ENCODE measurements at places on chromosomes 3 and 15. TPM values are rescaled to one million over a fixed set of nuclear protein-coding genes. Genes with fewer than 3 reads are reported as not detected.
A peak's percentile ranks its signal among the peaks of the same experiment; 100 is the strongest.

DNA sequence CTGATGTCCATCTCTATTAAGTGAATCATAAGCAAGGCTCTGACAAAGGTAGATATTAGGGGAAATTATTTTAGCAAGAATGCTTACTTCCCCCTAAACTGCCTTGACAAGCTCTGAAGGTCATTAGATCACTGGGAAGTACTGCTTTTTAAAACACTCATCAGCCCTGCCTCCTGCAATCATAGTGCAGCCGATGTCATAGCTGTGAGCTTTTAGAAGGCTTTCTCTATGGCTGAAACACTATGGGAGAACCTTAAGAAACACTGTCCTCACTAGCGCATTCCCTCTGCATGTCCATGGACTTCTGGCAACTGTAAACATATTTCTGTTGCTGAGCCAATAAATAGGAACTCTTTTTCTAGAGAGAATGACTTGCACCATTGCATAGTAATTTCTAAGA is 38.7 kb upstream of the PTPRG start:
- H3K27me3 ChIP-seq = peaks cover 6% of the 10 kb centered on the region
- peaks cover 33% of the 10 kb centered on the region for H3K4me1 ChIP-seq
- peaks cover 5% of the 10 kb centered on the region for H3K36me3 ChIP-seq
- DNase-seq = no peak
- H3K27ac ChIP-seq = no peak overlapping the region

DNA sequence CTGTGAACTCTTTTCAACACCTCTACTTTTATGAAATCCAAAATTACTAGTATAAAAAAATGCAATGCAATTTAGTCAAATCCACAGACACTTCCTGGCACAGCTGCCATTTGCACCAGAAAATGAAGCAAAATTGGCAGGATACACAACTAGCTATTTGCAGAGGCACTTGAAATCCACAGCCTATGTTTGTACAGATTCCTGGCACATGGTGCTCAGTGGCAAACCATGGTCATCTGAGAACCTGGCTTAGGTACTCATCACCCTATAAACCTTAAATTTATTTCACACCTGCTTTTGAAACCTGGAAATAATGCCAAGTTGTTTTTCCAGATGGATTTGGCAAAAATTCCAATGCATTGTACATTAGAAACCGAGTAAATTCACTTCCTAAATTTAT is 20.2 kb upstream of the PPM1L start:
- H3K36me3 ChIP-seq = no peaks in the 10 kb centered on the region
- no peaks in the 10 kb centered on the region for H3K27me3 ChIP-seq
- no peak for DNase-seq
- H3K27ac ChIP-seq = no peak overlapping the region

GRCh38 chr3:126320517-126321293 is 36.5 kb downstream of the KLF15 start:
- no peak for DNase-seq
- H3K27me3 ChIP-seq = peaks cover 7% of the 10 kb centered on the region
- H3K27ac ChIP-seq = no peak overlapping the region
- H3K36me3 ChIP-seq = no peaks in the 10 kb centered on the region

DNA sequence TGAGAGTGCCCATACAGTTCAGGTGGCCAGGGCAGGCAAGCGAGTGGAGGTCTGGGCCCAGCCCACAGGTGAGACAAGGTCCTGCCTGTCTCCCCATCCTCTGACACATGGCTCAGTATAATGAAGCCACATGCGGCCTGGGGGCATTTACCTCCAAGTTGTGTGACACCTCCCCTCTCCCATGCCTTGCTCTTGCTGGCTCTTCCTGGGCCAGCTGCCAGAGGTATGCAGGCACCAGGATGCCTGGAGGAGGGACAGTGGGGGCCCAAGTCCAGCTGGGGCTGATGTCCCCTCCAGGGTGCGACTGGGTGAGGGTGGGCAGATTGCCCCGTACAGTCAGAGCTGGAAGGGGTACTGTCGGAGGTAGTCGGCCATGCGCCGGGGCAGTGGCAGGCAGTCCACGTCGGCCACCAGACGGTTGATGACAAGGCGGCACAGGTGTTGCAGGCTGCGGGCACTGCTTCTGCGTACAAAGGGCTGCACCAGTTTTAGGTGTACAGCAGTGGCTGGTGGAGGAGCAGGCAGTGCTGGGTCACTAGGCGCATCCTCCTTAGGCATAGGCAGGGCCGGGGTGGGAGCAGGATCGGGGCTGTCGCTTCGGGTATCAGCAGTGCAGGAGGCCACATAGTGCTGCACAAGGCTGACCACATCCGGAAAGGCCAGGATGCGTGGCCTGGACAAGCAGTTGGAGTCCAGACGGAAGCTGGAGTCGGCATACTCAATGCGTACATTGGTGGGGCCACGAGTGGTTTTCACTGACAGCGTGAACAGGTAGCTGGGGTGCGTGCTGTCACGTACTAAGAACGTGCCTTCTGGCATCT is 4.1 kb downstream of the CISH start:
- H3K4me1 ChIP-seq = peaks cover 42% of the 10 kb centered on the region
- peak overlapping the region; percentile 100 for H3K27ac ChIP-seq
- no peaks in the 10 kb centered on the region for H3K27me3 ChIP-seq
- DNase-seq = no peak
- H3K4me3 ChIP-seq = peak overlapping the region; percentile 100

DNA sequence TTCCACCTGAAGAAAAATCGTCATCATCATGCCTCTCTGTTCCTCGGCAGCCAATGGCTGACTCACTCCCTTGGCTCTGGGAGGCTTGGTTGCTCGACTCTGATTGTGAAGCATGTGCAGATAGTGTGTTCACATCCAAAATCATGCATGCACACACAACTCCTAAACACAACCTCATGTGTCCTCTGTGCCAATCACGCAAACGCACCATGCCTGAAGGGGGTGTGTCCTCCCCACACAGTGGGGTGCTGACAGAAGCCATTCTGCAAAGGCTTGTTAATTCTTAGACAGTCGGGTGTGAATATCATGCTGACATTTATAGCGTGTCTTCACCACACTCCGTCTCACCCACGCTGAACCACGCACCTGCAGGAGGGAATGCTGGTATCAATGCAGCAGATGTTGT is 11.4 kb upstream of the CCDC174 start:
- H3K4me1 ChIP-seq = no peaks in the 10 kb centered on the region
- H3K4me3 ChIP-seq = no peak overlapping the region
- H3K27ac ChIP-seq = no peak overlapping the region
- DNase-seq = no peak
- H3K27me3 ChIP-seq = peaks cover 46% of the 10 kb centered on the region
- H3K36me3 ChIP-seq = no peaks in the 10 kb centered on the region

DNA sequence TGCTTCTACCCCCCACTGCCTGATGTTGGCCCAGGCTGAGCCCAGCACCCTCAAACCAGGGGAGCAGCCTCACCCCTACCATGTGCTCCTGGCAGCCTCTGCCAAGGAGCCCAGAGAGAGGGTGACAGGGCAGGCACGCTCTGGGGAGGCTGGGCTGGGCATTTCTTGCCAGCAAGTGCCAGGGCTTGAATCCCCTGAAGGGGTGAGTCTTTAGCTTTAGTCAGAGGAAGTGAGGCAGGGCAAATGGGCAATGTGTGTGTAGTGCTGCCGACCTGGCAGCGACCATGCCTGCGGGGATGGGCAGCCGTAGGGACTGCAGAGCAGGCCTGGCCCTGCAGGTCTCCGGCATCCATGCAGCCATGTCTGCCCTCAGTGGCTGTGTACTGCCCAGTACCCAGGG is 18.1 kb downstream of the DUSP7 start:
- no peaks in the 10 kb centered on the region for H3K27me3 ChIP-seq
- H3K4me1 ChIP-seq = peaks cover 6% of the 10 kb centered on the region
- no peak for DNase-seq
- H3K27ac ChIP-seq = no peak overlapping the region

- DNase-seq = peak; percentile 22
- peak overlapping the region; percentile 88 for H3K27ac ChIP-seq
- H3K4me1 ChIP-seq = peaks cover 85% of the 10 kb centered on the region
- H3K36me3 ChIP-seq = peaks cover 3% of the 10 kb centered on the region
These were observed 5.5 kb downstream of the ARHGEF3 start for GRCh38 chr3:56796202-56796601.

Gene CLDND1
- 361 TPM for total RNA-seq

Gene ALDH1A3
- total RNA-seq = 0.14 TPM

Gene PAQR5
- not detected for total RNA-seq

Gene FAM81A
- total RNA-seq = 0.21 TPM

Gene ACSBG1
- 0.32 TPM for total RNA-seq
